CD4-positive, alpha-beta T cell treated with Interleukin-6 at 100 ng/mL for 8 hours (primary cell): ENCODE measurements at places on chromosomes 3 and 15.

DNA sequence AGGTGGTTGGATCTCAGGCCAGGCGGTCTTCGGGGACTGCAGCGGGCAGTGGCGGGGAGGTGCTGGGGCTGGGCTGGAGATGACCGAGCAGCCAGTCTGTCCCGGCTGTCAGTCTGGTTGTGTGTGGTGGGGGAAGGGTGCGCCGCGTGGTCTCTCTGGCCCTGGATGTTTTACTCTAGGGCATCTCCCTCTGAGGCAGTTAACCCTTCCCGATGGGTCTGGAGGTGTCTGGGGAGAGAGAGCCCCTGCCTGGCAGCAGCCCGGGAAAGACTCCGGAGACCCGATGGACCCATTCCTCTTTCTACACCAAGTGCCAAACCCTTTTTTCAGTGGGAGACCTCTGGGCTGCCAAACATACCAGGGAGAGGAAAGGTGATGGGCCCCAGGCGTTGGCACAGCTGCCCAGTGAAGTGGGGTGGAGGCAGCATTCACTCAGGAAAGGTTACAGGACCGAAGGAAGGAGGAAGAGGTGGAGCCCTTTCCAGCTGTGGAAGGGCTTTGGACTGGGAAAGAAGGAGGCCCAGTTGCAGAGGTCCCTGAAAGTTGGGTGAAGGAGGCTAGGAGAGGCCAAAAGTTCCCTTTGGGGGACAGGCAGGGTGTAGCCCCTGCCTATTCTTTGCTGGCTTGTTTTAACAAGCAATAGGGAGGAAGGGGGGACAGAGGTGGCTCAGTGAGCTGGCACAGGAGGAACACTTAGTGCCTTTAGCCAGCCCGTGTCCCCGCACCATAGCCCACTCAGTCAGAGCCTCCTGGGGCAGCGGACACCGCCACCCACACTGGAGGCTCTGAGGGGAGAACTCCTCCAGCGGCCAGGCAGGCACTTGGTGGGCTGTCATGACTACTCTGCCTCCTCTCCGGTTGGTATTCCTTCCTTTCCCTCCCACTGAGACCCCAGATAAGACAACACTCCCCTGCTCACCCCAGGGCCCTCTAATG lies 2.7 kb upstream of the BAHD1 start:
- no peak for DNase-seq

GRCh38 chr3:195097331-195098255 lies 173.4 kb downstream of the XXYLT1 start:
- DNase-seq = no peak

DNA sequence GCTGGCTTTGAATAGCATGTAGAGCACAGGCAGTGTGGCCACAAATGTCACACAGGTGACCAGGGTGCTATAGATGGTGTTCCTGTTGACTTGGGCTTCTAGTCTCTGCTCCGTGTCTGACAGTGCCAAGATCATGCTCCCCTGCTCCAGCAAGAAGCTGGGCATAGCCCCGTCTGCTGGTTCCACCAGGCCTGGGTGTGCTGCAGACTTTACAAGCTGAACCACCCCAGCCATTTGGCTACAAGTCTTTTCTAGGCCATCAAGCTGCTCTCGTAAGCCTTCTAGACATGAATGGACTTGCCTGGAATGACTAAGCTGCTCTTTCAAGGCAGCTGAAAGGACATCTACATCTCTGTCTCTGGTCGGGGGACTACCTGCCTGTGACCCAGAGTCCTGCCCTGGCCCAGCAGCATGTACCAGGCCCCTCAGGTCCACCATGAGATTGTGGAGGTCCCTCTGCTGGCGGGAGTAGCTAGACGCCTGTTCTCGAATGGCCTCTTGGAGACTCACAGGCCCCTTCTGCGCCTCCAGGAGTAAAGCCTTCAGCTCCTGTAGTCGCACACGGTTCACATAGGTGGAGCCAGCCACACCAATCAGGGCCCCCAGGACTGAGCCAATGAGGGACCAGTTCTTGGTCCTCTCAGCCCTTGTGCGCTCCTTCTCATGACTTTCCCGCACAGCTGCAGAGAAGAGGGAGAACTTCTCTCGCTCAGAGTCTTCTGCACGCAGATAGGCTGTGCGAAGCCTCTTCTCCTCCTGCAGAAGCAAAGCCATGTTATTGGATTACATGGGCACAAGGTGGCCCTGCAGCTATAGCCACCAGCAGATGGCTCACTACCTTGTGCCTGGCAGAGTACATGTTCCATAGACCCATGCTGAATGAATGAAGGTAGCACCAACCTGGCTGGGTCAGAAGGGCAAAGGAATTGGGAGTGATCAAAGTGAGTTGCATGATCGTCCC lies 2.8 kb upstream of the PLXNB1 start:
- no peak for DNase-seq

DNA sequence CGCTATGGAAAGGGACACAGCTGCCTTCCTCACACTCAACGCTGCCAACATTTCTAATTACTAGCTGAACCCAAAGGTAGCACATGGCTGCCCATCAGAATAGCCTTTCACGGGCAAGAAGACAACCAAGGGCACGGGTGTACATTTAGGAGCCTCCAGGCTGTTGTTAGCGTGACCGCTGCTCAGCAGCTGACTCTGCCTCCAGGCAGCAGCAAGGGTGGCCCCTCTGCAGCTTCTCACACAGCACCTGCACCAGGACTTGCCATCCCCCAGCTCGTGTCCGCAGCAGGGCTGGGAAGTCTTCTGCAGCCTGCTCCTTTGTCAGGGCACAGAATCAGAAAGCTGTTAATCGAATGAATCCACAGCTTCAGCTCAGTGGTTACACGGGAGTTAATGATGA lies 146.8 kb downstream of the ADAMTS17 start:
- no peak for DNase-seq

- no peak for DNase-seq
Observed at GRCh38 chr3:24589931-24590880, 95.6 kb upstream of the THRB start.

DNA sequence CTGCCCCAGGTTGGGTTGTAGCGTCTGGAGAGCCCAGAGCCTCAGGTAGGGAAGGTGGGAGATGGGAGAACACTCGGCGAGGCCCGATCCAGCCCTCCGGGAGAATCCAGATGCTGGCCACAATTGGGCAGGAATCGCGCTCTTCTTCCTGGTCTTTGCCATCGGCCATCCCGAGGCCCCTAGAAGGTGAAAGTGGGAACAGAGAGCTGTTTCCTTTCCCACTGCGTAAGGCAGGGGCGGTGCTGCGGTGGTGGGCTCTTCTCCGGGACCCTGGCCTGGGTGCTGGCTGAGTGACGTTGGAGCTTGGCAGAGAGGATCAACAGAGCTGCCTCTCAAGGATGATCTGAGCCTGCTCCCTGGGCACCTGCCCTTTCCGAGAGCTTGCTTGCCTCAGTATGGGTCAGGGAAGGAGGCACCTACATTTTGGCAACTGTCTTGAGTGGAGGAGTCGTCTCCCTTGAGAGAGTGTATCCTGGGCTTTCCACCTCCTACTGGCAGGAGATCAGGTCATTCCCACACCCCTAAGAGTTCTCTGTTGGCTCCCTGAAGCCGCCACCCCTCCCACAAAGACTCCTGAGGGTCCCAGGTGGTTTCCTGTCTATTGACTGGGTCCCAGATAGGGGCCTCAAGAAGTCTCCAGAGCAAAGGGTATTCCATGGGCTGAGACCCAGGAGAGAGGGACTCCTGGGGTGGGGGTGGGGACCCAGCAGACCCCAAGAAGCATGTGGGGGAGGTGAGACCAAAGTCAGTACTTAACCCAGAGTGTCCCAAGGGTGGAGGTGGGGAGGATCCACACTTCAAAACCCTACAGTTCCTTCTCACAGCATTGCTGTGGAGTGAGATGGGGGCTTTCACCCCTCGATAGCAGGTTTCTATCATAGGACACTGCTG lies 1.6 kb downstream of the C15orf39 start:
- DNase-seq = no peak

GRCh38 chr3:46348823-46349482 lies 5.0 kb upstream of the CCR2 start:
- DNase-seq = peak; percentile 23

DNA sequence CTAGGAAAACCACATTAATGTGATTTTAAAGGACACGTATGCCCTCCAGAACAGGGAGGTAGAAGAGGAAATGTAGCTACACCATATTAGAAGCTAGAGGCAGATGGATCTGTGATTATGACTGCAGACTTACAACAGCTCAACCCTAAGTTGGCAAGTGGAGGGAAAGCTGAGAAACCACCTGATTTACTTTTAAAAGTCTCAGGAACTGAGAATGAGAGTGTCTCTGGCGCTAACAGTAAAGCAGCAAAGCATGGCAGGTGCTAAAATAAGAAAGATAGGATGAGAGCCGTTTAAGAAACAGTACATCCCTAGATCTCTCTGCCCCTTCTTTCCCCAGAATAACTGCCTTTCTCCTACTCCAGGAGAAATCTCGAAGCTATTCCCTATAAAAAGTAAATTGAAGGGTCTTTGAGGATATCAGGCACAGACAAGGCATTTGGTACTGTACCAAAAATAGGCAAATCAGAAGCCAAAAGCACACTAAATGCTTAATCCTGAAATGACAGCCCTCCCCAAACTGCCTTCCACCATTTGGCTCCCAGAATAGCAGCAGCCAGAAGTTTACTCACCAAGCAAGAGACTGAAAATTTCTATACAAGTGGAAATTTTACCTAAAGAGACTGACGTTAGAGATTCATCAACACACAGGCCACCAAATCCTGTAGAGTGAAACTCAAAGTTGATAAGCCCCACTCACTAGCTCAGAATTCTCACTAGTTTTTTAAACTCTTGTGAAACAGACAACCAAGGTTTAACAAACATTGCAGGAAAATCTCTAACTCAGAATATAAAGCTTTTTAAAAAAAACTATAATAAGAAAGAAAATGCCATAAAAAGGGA lies 34.3 kb upstream of the PARP14 start:
- DNase-seq = peak; percentile 30

- DNase-seq = no peak
Observed at GRCh38 chr3:129614927-129615363, 8.5 kb upstream of the PLXND1 start.

DNA sequence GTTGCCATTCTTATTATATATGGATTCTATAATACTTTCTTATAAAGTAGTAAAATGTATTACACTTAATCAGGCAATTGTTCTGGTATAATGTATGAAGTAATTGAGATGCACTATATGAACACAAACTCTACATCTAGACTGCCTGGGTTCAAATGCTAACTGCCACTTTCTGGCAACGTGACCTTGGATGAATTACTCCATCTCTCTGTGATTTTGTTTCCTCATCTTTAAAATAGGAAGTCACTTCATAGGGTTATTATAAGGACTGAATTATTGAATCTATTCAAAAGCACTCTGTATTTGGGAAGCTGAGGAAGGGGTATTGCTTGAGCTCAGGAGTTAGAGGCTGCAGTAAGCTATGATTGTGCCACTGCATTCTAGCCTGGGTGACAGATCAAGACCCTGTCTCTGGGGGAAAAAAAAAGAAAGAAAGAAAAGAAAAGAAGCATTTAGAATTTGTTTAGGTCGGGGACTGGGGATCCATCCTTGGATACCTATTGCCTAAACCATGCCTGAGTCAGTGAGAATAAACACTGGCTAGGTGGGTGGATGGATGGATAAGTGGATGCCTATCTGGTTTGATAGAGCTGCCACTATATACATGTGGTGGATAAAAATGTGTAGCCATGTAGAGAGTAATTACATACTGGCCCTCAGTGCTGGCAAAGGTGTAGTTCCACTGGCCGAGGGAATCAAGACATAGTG lies 2.5 kb downstream of the TM4SF1 start:
- no peak for DNase-seq

DNA sequence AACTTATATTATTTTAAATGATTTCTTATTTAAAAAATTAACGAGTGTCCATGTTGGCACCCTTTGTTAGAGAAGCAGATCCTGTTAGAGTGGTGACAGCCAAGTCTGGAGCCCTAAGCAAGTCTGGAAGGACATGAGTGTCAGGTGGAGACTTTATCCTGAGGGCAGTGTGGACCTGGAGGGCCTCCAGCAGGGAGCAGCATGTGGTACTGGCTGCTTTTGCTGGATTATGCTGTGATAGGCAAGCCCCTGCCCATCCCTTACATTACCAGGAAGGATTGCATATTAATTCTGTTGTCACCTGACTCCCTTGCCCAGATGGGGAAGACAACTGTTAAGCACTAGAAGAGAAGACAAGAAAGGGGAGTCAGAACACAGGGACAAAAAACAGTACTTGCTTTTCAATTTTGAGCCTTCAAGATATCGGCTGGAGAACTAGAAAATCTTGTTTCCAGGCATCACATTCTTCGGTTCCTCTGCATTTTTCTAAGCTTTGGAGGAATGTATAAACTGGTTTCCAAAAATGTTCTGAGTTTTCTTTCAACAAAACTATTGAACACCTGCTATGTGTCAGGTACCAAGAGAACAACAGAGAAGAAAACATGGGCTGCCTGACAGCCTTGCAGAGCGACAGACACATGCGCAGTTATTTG lies 22.7 kb downstream of the ZNF860 start:
- no peak for DNase-seq

GRCh38 chr15:92121047-92121446 lies 267.5 kb downstream of the SLCO3A1 start:
- DNase-seq = no peak

- DNase-seq = no peak
Observed at GRCh38 chr3:101950985-101951733, 101.8 kb downstream of the NFKBIZ start.

DNA sequence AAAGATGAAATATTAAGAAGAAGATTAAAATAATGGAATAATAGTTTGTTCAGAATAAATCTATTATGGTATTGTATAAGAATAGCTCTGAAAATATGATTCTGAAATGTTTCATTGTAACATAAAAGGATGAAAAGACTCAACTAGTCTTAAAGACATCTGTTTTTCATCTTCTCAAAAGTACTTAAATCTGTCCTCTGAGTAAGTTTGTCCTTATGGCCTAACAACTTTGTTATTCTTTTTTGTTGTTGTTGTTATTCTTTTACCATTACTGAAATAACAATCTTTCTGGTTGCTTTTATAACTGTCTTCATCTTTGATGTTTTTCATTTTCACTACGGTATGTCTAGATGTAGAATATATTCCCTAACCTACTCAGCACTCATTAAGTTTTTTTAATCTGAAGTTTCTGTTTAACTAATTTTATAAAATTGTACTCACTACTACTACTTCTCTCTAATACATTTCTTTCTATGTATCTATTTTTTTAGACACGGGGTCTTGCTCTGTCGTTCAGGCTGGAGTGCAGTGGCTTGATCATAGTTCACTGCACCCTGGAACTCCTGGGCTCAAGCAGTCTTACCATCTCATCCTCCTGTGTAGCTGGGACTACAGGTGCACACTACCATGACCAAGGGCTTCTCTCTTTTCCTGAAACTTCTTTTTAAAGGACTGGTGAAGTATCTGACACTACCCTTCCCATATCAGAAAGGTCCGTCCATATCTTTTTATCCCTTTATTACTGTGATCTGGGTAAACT lies 240.7 kb downstream of the PCCB start:
- DNase-seq = no peak

- no peak for DNase-seq
Observed at GRCh38 chr3:42711491-42712343, 9.1 kb upstream of the HHATL start.

DNA sequence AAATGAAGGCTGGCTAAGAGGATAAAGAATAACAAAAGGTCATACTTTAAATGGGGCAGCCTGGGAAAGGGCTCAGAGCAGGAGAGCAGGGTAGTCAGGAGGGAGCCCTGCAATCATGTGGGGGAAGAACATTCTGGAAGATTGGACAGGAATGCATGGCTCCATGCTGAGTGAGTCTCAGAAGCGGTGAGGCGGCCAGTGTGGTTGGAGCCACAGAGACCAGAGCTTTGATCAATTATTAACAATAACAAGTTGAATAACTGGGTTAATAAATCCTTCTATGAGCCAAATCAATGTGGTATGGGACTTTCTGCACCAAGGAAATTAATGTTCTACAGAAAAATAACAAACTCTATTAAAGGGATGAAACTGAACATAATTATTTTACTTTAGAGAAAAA lies 57.9 kb upstream of the DCUN1D1 start:
- no peak for DNase-seq

GRCh38 chr3:85476891-85477495 lies 518.2 kb downstream of the CADM2 start:
- no peak for DNase-seq
